ENCODE measurements at places on chromosomes 2 and 18. TPM values are rescaled to one million over a fixed set of nuclear protein-coding genes. Genes with fewer than 3 reads are reported as not detected.

GRCh38 chr2:237319086-237319820, 94.7 kb downstream of the COL6A3 start:
- no peak for DNase-seq

GRCh38 chr2:241844831-241845578, 13.7 kb downstream of the PDCD1 start:
- no peak for DNase-seq

DNA sequence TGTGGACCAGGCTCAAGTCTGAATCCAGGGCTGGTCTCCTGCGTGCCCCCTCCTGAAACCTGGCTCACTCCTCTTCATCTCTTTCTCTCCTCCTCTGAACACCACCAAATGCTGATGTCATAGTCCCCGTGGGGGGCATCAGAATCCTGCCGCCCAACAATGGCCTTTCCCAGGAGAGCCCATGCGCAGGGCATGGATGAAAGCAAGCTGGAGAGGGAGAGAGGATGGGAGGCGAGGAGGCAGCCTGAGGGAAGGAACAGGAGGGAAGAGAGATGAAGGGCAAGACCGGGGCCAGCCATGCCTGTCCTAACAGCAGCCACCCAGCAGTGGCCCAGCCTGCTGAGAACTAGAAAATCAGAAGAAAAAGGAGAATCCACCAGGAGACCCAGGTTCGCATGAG, 22.3 kb upstream of the LPIN1 start:
- DNase-seq = no peak

- no peak for DNase-seq
These were observed 583.4 kb upstream of the LRRTM1 start for GRCh38 chr2:80887841-80888378.

- no peak for DNase-seq
These were observed 10.2 kb downstream of the CERS6 start for GRCh38 chr2:168466190-168466737.

DNA sequence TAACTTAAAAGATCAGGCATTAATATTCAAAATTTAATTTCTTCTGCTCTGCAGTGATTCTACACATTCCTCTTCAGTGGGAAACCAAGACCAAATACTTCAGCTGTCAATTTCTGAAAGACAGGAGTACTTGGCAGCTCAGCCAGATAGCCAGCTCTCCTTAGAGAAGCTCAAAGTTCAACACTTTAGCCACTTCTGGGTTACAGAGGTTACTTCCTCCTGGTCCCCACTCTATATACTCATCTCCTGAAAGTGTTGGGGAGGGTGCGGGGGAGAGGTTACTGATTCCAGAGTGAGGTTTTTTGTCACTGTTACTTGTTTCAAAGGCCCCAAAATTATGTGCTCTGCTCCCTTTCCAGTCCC, 4.1 kb downstream of the CYTIP start:
- DNase-seq = no peak

DNA sequence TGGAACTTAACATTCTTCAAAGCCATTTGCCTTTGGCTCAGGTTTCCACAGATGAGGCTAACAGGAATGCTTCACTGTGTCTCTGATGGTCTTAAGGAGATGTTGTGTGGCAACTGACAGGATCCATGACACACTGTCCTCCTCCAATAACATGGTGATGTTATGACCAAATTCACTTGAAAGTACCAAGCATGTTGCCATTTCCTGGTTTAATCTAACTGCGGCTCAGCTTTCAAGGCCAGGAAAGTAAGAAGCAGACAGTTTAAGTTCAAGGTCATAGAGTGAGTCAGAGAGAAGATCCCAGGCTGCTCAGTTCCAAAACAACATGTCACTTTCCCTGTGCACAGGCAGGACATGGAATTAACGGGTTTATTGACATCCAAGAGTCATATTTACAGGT, 513.6 kb downstream of the STK39 start:
- DNase-seq = no peak

POTEC gene
- not detected for total RNA-seq

All from naive thymus-derived CD8-positive, alpha-beta T cell (primary cell).